Stimulated activated CD8-positive, alpha-beta memory T cell treated with anti-CD3 and anti-CD28 coated beads, Interleukin-4, amount 100 ng/mL, for 4 hours (primary cell): ENCODE measurements at places on chromosomes 7 and 10.

GRCh38 chr7:49775949-49776443 is 2.6 kb downstream of the VWC2 start:
- DNase-seq = no peak

DNA sequence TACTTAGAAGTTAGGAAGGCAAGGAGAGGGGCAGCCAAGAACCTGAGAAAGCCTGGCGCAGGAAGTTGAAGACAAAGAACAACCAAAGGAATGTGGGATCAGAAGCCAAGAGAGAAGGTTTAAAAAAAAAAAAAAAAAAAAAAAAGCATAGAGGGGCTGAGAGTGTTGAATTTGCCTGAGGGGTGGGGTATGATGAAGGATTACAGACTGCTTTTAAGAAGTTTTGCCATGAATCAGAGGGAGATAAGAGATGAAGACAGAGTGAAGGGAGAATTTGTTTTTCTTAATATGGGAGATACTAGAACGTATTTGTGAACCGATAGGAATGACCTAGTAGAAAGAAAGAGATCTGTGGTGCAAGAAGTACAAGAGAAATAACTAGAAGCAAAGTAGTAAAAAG is 6.7 kb downstream of the SLC26A4 start:
- DNase-seq = no peak

DNA sequence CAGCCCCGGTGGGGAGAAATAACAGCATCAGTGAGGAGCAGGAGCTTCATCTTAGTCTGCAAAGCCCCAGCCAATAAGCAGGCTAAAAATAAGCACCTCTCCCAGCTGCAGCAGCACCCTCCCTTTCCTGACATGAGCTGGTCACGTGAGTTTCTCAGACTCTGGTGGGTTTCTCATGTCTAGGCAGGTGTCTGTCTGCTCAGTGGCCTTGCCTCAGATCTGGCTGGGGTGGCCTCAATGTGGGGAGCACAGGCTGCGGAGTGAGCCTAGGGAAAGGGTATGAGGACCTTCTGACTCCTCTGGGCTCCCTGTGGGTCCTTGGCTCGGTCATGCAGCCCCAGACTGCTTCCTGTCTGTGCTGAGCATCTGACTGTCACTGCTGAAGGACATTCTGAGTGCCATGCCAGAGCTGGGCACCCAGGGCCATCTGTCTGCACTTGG is 81.6 kb upstream of the LRRC4 start:
- no peak for DNase-seq

DNA sequence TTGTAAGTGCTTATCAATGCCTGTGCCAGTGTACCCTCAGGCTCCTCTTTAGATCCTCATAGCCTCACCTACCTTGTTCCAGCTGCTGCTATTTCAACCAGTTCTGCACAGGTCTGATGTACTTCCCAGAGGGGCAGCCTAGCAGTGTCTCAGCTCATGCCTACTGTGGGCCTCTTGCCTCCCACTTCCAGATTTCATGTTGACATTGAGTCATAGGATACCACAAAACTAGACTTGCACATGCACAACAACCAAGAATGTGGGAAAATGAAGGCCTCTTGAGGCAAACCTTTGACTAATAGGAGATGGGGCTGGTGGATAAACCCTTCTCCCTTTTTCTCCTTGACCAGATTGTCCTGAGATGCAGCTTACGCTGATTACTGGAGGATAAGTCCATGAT is 31.0 kb downstream of the PON3 start:
- no peak for DNase-seq

DNA sequence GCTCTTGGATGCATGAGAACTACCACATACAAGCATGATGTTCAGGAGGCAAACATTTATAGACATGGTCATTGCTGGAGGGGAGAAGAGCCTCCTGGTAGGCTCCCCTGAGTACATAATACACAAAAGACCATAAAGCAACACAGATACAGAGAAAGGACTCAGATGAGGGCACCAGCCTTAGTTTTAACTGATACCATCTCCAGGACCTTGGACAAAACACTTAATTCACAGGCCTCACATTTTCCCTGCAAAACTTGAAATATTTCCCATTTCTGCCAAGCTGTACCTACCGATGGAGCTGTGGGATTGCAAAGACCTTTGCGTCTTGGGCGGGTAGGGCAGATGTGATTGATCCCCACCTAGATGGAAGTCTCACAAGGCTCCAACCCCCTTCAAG is 16.7 kb upstream of the ZNF488 start:
- no peak for DNase-seq

DNA sequence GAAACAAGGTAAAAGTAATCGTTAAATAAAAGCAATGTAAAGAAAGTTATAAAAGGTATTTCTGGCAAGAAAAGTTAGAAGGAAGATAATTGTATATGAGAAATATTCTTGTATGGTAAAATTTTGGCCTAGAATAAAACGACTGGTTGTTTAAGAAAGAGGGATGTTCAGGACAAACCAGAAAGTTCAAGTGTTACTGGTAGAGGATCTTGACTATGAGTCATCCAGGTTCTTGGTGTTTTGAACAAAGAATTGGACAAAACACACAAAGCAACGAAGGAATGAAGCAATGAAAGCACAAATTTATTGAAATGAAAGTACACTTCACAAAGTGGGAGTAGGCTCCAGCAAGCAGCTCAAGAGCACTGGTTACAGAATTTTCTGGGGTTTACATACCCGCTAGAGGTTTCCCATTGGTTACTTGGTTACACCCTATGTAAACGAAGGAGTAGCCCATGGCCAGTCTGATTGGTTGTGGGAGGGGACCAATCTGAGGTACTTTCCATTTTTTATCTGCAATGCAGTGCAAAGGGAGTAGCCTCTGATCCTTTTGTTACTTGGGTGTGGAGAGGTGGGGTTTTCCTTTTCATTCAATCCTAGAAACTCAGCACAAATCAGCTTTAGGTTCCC is 22.4 kb upstream of the GARS1 start:
- no peak for DNase-seq

- no peak for DNase-seq
These were observed 61.8 kb downstream of the ARL5B start for GRCh38 chr10:18721067-18721466.

GRCh38 chr10:29946953-29947700 is 112.3 kb downstream of the JCAD start:
- no peak for DNase-seq

GRCh38 chr7:79149831-79150230 is 303.6 kb downstream of the MAGI2 start:
- DNase-seq = no peak

- no peak for DNase-seq
These were observed 1.5 kb downstream of the PCOLCE start for GRCh38 chr7:100603726-100604027.

DNA sequence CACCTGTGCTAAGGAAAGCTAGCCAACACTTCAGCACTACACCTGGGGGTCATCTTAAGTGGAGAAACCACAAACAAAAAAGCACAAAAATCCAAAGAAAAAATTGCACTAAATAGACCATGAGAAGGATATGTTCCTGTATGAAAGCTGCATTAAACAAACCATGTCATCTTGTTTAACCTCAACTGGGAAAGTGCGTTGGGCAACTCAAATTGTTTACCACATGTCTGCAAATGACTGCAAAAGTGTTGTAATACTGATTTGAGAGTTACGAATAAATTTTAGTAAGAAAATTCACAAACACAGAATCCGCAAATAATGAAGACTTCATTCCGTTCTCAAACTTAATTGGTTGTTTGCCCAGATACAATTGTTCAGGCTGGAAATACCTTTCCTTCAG is 111.9 kb upstream of the EGFR start:
- DNase-seq = no peak

- DNase-seq = no peak
These were observed 9.6 kb upstream of the CFAP70 start for GRCh38 chr10:73368238-73368637.

GRCh38 chr10:86411281-86411841 is 44.8 kb upstream of the GRID1 start:
- DNase-seq = no peak

- DNase-seq = no peak
These were observed 10.3 kb upstream of the PAPOLB start for GRCh38 chr7:4871930-4872675.

GRCh38 chr10:104013489-104013888 is 46.5 kb downstream of the SLK start:
- DNase-seq = no peak

- no peak for DNase-seq
These were observed 369.7 kb downstream of the PLXNA4 start for GRCh38 chr7:132206594-132206993.

GRCh38 chr10:92845921-92846320 is 2.4 kb upstream of the EXOC6 start:
- DNase-seq = no peak

GRCh38 chr7:135095450-135095849 is 52.4 kb upstream of the TMEM140 start:
- no peak for DNase-seq

DNA sequence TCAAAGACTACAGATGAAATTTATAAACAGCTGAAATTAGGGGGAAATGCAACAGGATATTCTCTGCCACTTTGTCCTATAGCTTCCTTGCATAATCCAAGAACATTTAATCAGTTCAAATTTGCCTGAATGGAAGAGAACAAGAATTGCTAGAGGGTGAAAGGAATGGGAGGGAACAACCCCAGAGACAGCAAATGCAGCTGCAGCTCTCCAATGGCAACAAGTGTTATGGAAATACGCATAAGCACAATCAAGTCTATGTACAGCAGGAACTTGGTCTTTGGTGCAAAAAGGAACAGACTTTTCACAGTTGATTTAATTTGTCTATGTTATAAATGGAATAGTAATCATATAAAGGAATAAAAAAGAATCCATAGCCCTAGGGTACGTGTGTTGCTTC is 269.0 kb upstream of the ETV1 start:
- DNase-seq = no peak

DNA sequence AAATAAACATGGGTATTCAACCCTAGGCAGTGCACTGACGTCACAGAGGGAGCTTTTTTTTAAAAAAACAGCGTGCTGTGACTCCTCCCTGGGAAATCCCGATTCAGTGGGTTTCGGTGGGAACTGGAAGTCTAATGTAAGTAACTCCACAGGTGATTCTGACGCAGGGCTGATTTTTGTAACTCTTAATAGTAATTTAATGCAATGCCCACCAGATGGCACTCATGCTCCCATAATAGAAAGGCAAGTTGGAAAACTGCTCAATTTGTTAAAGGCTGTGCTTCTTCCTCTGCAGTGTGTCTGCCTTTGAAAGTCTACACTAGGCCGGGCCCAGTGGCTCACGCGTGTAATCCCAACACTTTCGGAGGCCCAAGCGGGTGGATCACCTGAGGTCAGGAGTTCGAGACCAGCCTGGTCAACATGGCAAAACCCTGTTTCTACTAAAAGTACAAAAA is 10.9 kb upstream of the RSU1 start:
- no peak for DNase-seq

GRCh38 chr7:130721486-130722277 is 12.3 kb downstream of the KLF14 start:
- no peak for DNase-seq
